ENCODE measurements at places on chromosomes 12 and 14. TPM values are rescaled to one million over a fixed set of nuclear protein-coding genes. Genes with fewer than 3 reads are reported as not detected.
A peak's percentile ranks its signal among the peaks of the same experiment; 100 is the strongest.

Gene STAT6
- 201 TPM for total RNA-seq

Gene RHOJ
- total RNA-seq, result 22.8 TPM

Gene RILPL1
- 23.4 TPM for total RNA-seq

Gene MGST1
- total RNA-seq, result 110 TPM

Gene LRRK2
- 21.2 TPM for total RNA-seq

Gene LRFN5
- total RNA-seq, result 0.38 TPM

Gene PPFIA2
- total RNA-seq, result 62.6 TPM

GRCh38 chr14:94521375-94522114 is 12.3 kb upstream of the SERPINA12 start:
- no peak for DNase-seq

- no peak for DNase-seq
These were observed 38.8 kb upstream of the ATP23 start for GRCh38 chr12:57902478-57902969.

- no peak for DNase-seq
These were observed 90.1 kb downstream of the STXBP6 start for GRCh38 chr14:24959791-24960331.

DNA sequence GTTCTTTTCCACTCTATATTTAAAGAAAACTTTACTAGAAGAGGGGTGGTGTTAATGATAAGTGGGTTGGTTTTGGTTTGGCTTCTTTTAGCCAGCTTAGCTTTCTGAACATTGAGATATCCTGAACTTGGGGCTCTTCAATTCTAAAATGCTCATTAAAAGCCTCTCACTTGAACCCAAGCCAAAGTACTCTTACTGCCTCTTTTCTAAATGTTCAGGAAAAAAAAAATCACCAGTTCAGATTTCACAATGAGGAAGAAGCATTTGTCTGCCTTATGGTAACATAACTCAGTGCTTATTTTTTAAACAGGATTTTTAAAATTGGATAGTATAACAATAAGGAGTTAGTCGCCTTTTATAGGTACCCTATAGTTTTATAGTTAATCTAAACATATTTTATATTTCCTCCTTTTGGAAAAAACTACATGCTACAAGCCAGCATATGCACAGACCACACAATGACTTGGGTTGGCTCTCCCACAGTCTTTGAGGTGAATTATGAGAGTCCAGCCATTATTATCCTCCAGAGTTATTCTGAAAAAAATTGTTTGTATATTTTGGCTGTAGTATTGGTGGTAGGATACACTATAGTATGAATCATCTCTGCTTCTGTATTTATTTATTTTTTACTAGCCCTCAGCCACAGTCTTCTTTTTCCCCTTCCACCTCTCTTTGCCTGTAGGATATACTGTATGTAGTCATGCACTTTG is 195.5 kb upstream of the TMPO start:
- no peak for DNase-seq

- DNase-seq, result peak; percentile 6
These were observed 362.6 kb downstream of the BCL11B start for GRCh38 chr14:98909251-98909944.

DNA sequence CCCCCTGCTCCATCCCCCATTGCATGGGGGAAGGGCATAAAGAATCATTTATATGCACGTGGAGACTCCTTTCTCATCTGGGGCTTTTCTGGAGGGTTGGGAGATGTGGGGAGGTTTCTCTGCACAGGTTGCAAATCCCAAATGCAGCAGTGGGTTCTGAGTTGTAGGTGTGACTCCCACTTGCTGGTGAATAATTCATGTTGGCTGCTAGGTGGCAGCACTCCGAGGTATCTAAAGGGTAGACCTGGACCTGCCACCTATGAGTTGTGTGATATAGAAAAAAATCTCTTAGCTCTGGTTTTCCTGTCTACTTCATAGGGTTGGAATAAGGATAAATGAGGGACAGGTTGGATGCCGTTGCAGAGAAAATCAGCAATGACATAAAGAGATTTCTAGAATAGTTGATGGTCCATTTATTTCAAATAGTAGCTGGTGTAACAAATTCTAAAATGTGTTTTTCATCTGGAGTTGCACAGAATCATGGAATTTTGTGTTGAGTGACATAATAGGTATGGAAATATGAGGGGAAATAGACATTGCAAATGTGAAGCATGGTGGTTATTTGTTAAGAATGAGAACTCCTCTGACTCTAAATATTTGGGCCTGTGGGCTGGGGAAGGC is 4.6 kb downstream of the MARCHF9 start:
- DNase-seq, result no peak

DNA sequence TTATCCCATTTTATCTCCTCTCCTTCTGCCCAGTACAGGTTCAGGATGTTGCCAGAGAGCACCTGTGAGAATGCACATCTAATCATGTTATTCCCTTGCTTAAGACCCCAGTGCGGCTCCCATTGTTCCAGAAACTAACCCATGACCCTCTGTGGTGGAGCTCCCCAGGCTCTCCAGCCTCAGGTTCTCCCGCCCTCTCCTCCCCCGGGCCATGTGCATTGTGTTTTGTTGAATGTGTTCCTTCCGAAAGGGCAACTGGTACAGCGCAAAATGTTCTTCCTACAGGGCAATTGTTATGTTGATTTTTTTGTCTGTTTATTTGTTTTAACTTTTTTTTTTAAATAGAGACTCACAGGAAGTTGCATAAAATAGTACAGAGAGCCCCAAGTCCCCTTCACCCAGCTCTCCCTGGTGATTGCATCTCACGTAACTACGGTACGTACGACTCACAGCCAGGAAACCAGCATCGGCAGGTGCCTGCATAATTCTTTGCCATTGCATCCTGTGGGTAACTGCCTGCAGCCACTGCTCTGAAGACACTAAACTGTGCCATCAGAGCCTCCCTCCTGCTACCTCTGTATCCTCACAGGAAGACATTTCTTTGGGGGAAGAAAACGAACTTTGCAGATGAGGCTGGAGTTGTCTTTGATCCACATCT is 31.2 kb downstream of the TMEM132C start:
- no peak for DNase-seq

DNA sequence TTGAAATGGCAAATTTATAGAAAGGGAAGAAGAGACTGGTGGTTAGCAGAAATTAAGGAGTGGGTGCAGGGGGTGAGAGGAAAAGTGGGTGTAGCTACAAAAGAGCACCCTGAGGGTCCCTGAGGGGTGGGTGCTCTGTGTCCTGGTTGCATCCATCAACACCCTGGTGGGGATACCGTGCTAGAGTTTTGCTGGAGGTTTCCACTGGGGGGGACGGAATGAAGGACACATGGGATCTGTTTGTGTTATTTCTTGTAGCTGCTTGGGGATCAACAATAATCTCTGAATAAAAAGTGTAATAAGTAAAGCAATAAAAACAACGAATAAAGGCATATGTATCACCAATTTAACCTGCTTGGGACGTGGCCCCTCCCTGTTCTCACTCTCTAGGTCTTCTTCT is 175.3 kb downstream of the KIF26A start:
- no peak for DNase-seq

DNA sequence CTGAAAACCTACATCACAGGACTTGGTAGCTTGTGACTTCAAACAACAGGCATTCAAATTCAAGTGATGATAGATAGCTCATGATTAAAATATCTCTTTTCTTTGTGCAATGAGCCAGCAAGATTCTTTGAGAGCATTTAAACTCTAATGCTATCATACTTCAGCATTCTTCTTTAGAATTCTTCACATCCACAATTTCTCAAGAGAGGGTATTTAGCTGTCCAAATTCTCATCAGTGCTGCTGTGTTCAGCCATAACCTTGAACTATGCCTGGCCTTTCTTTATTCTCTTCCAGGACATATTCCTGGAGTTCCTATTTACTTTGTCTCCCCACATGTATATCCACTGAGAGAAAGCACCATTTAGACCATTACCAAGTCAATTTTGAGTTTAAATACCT is 321.1 kb downstream of the EGLN3 start:
- no peak for DNase-seq

DNA sequence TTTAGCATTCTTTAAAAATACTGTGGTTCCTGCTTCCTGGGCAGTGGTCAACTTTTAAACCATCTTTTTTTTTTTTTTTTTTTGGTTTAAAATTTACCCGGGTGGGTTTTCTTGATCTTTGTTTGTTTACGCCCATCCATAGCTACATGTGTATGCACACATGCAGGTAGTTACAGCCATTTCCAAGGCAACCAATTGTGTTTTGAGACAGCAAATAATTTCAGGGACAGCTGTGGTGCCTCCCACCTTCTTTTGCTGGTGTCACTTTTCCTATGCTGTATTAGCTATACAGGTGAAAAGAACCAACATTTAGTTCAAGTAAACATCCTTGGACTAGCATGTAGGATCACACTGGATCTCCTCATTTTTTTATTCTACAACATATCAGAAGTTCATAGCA is 52.0 kb upstream of the PSMA6 start:
- no peak for DNase-seq

DNA sequence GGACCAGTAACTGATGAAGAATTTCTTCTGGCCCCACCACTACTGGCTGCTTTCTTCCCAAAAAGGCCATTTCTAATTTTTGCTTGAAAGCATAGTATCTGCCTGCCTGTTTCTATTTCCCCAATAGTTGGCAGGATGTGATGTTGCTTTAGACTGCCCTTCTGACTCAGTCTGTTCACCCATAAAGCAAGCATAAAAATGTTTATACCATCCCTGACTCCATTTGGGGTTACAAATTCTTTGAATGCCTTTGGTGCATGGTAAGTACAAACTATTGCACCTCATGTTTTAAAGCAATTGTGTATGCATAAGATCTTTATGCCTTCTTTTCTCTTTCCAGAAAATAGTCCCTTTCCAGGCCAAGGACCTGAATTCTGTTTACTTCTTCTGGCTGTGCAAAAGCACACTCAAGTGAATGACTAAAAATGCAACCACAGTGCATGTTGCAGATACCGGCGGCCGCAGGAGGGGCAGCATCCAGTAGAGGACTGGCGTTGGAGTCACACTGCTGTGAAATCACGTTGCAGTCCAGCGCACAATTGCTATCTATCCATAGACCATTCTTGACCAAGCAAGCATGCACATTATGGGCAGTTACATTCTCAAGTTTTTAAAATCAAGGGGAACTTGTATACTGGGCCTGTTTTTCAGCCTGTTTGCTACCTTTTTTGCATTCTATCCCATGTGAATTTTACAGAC is 82.4 kb downstream of the SLC5A8 start:
- DNase-seq, result no peak

GRCh38 chr12:130813949-130814348 is 25.1 kb downstream of the STX2 start:
- DNase-seq, result no peak

DNA sequence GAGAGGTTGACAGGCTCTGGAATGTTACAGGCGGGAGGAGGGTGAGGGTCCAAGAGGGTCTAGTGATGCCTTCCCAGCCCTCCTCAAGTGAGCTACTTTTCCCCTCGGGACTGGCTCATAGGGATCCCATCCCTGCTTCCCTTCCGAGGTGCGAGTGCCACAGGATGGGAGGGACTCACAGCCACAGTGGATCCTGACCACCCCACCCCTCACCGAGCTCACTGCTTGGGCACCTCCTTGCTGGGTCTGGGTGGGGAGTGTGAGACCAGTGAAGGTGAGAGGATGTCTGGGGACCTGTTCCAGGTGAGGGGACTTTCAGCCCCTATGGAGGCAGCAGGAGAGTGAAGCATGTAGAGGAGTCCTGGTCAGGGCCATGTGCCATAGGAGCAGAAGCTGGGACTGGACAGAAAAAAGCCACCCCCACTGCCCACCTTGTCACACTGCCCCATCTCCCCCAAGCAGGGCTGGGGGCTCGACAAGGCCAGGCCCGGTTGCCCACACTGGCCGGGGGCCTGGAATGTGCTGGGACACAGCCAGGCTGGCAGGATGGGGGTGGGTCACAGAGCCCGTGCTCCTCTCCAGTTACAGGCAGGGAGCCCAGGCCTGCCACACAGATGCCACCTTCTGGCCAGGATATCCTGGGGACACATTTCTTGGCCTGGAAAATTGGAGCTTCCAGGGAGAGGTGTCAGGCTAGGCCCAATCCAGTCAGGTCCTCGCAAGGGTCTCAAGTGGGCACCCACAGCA is 1.7 kb upstream of the TNS2 start:
- DNase-seq, result peak; percentile 83

- DNase-seq, result no peak
These were observed 41.6 kb upstream of the TRHDE start for GRCh38 chr12:72230589-72230988.

GRCh38 chr14:99930420-99931274 is 134.6 kb upstream of the EVL start:
- DNase-seq, result peak; percentile 64

DNA sequence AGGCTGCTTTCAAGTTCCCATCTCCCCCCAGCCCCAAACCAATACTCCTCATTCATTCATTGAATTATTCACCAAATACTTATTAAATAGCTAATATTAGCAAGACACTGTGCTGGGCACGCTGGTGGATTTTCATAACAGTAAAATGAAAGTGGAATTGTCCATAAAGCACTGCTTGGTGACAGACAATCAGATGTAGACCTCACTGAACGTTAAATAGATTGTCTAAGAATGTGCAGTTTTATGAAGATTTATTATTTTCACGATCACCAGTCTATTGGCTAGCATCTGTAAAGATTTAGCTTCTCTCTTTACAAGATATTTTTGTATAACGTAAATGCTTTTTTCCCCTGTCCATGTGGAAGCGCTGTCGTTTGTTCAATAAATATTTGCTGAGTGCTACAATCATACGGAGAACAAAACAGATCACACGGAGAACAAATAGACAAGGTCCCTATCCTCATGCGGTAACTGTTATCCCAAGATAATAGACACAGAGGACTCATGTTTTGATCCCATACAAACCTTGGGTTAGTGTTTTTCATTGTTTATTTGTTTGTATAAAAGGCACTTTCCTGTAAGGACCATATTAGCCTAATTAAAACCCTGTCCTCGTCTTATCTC is 397.6 kb downstream of the BCAT1 start:
- DNase-seq, result no peak

- DNase-seq, result no peak
These were observed 53.1 kb upstream of the PLEKHG7 start for GRCh38 chr12:92649511-92650227.

DNA sequence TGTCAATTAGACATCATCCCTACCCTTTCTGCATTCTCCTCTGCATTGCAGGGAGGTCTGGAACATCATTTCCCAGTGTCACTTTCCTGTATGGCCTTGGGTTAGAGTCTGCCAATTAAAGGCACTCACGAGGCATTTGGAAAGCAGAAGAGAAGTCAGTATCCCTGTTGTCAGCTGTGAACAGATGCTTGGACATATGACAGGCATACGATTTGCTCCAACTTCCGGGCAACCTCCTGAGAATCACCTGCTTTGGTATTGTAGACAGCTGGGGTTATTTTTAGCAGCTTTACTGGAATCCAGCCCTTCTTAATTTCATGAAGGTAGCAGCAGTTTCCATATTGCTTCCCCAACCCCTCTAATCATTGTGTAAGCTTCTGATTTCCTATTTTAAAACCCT is 88.7 kb upstream of the DHRS4 start:
- DNase-seq, result no peak

DNA sequence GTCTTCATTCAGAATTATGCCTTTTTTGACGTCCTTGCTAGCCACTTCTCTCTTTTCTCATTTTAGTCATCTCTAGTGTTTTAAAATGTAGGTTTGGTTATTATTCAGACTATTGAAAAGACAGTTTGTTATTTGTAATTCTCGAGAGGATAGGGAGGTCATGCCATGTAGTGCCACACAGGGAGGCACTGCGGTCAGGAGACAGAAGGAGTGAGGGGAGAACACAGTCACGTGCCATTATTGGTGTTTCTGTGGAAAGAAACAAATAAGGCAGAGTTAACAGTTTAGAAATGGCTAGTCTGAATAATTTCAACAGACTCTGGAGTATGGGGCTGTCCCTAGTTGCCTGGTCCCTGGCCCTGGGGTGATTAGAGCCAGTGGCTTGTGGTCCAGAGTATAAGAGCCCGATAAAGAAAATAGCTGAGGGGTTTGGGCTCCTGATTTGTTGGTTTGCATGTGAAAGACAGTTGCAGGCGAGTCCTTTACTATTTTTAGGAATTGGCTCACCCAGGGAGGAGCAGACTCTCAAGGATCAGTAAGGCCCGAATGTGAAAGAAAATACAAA is 278.1 kb upstream of the SEL1L start:
- no peak for DNase-seq
